ENCODE measurements at places on chromosomes 3 and 15. TPM values are rescaled to one million over a fixed set of nuclear protein-coding genes. Genes with fewer than 3 reads are reported as not detected.

The GPX1 gene
- 194 TPM for total RNA-seq

The VEPH1 gene
- total RNA-seq = 72.0 TPM

The TERC gene
- total RNA-seq = 23.9 TPM

The ECE2 gene
- 0.17 TPM for total RNA-seq

The EPHA6 gene
- not detected for total RNA-seq

The A4GNT gene
- not detected for total RNA-seq

The ACVR2B gene
- total RNA-seq = 4.0 TPM

The KIF23 gene
- 8.6 TPM for total RNA-seq

The AGBL1 gene
- total RNA-seq = not detected

The MAPKBP1 gene
- total RNA-seq = 20.7 TPM

The LOXL1 gene
- 126 TPM for total RNA-seq

The SI gene
- not detected for total RNA-seq

The LEKR1 gene
- total RNA-seq = 0.20 TPM

The RBMS3 gene
- total RNA-seq = 68.2 TPM

The SNTN gene
- total RNA-seq = not detected

The CORO2B gene
- 32.9 TPM for total RNA-seq

The PPARG gene
- total RNA-seq = 25.3 TPM

Data from smooth muscle cell of the pulmonary artery (primary cell).